CD4-positive, CD25-positive, alpha-beta regulatory T cell (primary cell): ENCODE measurements at places on chromosomes 5 and 9.

- DNase-seq = no peak
These were observed 180.3 kb upstream of the ADRA1B start for GRCh38 chr5:159735749-159736660.

DNA sequence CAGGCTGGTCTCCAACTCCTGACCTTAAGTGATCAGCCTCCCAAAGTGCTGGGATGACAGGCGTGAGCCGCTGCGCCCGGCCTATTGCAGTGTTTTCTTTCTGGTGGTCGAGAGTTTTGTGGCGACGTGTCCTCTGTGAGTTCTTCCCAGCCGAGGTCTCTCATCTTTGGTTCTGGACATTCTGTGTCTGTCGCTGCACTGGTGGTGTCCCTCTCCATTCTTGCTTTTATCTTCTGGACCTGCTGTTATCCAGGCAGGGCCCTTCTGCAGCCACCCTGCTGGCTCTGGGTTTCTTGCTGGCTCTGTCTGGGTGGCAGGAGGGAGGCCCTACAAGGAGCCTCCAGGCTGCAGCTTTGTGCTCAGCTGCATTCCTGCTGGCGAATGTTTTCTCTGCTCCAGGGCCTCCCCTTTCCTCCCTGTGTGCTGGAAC lies 49.1 kb upstream of the EXOC3 start:
- no peak for DNase-seq

GRCh38 chr9:5529683-5530221 lies 19.4 kb downstream of the PDCD1LG2 start:
- no peak for DNase-seq

- no peak for DNase-seq
These were observed 177.0 kb downstream of the FGF18 start for GRCh38 chr5:171596391-171596878.

DNA sequence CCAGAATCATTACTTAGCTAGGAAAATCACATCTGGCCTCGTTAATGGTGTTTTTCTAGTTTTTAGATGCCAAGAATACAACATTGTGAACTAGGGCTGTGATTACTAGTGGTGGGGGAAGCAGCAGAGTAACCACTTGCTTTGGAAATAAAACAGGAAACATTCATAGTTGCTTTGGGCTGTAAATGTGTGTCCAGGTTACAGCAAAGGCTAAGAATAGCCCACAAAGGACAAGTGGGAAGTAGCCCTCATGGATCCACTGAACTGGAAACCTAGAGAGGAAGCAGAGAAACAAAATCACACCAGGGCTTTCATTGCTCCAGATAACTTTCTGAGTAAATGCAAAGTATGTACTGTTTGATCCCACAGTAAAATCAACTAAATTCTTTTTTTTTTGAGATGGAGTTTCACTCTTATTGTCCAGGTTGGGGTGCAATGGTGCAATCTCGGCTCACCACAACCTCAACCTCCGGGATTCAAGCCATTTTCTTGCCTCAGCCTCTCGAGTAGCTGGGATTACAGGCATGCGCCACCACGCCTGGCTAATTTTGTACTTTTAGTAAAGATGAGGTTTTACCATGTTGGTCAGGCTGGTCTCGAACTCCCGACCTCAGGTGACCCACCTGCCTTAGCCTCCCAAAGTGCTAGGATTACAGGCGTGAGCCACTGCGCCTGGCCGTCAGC lies 56.2 kb upstream of the TNFSF15 start:
- no peak for DNase-seq

- DNase-seq = no peak
These were observed 131.5 kb downstream of the ERCC6L2 start for GRCh38 chr9:96006961-96007360.

DNA sequence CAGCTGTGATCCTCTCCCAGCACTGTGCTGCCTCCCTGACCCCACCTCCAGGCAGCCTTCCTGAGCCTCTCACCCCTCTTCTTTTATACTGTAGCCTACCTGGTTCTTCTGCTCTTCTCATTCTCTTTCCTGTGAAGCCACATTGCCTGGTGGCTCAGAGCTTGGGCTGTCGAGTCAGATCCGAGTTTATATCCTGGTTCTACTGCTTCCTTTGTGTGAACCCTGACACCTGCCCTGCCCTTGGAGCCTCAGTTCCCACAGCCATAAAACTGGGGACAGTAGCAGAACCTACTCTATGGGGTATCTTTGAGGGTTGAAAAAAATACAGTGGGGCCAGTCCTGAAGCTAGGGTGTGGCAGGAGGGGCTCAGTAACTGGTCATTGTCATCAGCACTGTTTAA lies 8.8 kb downstream of the SLC27A4 start:
- DNase-seq = no peak
